Cerebellar nuclear complex (tissue), 1 donor: ENCODE measurements at places on chromosomes 6 and 20.
A peak's percentile ranks its signal among the peaks of the same experiment; 100 is the strongest.

DNA sequence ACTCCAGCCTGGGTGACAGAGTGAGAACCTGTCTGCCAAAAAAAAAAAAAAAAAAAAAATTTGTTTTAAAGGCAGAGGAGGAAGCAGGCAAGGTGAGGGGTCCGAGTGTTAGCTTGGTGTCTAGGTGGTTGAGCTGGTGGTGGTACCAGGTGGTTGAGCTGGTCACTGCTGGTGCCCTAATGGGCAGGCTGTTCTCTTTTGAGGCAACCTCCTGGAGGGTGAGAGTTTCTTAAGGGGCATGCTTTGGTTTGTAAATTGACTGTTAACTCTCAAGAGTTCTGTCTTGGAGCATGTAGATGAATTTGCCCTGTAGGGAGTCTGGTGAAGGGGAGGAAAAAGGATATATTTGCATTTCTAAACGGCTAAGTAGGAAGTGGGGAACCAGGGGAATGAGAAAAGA is 52.7 kb downstream of the BANF2 start:
- no peak for DNase-seq

DNA sequence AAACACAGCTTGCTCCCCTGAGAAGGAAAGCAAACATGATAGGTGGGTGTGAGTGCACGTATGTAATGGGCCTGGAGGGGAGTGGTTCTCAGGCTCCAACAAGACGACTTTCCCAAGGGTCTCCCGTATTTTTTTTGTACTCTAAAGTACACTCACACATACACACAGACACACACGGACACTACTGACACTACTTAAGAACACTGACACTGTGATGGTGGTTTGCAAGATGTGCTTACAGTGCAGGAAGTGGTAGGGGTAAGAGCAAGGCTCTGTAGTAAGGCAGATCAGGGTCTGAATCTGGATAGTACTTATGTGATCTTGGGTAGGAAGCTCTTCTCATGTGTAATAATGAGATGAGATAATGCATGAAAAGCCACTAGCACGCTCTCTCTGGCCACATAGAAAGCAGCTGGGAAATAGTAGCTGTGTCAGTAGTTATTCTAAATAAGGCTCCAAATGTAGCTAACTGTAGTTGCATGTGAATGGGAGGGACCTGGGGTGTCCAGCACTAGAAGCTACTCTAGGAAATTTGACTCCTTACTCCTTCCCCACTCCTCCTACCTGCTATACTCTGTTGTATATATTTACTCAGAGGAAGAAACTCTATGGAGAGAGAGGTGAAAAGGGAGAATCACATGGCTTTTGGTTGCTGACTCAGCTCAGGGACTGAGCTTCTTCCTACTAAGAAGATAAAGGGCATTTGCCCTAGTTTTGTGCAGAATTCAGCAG is 8.4 kb upstream of the ZBTB24 start:
- no peak for DNase-seq

DNA sequence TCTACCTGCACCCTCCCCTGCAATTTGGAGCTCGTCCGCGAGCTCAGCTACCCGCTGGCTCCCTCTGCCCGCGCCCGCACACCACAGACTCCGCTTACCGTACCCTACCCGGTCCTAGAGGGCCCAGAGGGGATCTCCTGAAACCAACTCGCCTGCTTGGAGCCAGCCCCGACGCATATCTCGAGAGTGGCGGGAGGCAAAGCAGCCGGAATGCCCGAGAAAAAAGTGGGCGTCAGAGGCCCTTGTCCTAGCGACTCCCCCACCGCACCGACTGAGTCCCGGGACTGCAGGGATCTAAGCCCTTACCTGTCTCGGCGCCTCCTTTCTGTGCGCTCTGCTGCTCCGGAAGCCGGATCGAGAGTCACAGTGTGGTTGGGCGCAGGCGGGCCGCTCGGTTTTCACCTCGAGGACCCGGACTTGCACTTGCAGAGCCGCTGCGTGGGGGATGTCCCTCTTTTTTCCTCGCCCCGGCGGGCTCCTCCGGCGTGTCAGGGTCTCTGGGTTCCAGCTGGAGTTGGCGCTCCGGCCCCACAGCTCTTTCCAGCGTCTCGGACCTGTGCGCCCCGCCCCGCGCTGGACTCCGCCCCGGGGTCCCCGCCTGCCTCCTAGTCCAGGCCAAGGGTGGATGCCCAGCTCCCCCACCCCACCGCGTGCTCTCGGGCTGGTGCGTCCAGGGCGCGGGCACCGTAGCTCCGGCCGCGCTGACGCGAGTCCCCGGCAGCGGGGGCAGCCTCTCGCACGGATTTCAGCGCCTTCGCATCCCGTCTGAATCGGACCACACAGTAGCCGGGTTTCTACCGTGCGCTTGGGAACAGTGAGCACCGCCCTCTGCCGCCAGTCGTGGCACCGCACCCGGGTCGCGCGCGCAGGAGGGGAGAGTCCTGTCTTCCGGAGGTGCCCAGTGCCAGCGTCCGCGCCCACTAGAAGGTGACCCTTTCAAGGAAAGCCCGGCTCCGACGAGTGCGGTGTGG is at the start of gene PROKR2:
PROKR2 (minus strand) TSS at position 767 of the 971 bp plus-strand sequence. CDS start 2,585 bp downstream, outside the sequence.
- no peak for DNase-seq

GRCh38 chr20:35992713-35993335 is 24.4 kb downstream of the CNBD2 start:
- no peak for DNase-seq

DNA sequence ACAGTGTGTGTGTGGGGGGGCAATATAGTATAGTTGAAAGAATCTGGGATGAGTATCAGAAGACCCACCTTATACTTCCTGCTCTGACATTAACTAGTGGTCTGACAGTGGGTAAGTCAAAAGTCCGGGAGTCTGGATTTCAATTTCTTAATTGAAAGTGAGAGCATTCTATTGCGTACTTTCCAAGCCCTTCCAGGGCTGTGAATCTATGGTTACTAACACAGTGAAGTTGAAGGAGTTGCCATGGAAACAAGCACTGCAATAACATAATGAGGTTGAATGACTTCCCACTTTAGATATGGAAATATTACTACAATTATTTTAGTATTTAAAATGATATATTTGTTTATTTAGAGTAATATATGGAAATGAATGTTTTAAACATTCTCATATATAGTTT is 80.2 kb downstream of the MLIP start:
- DNase-seq, result no peak

- no peak for DNase-seq
These were observed 15.7 kb upstream of the CGA start for GRCh38 chr6:87110636-87111035.

- DNase-seq, result no peak
These were observed 76.7 kb downstream of the RNF217 start for GRCh38 chr6:125038925-125039324.

GRCh38 chr20:52996658-52997057 is 24.5 kb downstream of the TSHZ2 start:
- no peak for DNase-seq

DNA sequence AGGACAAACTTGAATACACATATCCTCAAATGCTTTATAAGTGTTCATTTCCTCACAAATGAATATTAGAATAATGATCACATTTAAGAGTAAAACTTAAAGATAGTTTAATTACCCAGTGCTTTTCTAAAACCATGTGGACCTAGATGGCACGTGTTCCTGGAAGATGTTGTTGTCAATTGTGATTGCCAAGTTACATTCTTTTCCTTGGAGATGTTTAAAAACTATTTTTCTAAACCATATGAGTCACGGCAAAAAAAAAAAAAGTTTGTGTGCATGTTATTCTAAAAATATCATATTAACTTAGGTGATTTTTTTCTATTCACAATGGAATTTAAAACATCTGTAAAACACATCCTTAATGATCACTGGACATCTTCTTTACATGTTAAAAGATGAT is 51.1 kb downstream of the RCAN2 start:
- no peak for DNase-seq

DNA sequence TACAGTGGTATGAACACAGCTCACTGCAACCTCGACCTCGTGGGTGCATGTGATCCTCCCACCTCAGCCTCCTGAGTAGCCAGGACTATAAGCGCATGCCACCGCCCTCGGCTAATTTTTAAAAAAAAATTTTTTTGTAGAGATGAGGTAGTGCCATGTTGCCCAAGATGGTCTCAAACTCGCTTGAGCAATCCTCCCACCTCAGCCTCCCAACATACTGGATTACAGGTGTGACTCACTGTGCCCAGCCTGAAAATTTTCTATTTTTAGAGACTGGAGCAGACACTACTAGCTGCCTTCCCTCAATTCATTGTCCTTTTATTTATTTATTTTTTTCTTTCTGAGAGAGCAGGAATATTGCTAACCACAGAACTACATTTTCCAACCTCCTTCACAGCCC is 20.3 kb upstream of the GTF3C6 start:
- no peak for DNase-seq

- DNase-seq, result no peak
These were observed 127.4 kb downstream of the C6orf118 start for GRCh38 chr6:165181951-165182414.

- peak; percentile 88 for DNase-seq
These were observed 102.3 kb downstream of the DLL1 start for GRCh38 chr6:170188571-170189001.

DNA sequence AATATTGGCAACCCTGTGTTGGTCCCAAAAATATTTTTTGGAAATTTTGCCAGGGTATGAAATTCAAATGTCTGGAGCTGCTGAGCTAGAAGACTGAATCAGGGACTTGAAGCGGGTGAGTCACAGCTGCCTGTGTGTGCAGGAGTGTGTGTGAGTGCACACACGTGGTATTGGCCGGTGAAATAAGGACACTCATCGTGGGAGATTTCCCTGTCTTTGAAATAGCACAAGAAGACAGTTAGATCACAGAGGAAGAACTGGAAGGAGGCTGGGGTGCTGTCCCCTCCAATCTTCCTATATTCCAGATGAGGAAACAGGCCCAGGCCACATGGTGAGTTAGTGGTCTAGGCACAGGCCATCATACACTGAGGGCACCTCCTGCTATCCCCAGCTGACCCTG is 123.8 kb upstream of the MLN start:
- no peak for DNase-seq

DNA sequence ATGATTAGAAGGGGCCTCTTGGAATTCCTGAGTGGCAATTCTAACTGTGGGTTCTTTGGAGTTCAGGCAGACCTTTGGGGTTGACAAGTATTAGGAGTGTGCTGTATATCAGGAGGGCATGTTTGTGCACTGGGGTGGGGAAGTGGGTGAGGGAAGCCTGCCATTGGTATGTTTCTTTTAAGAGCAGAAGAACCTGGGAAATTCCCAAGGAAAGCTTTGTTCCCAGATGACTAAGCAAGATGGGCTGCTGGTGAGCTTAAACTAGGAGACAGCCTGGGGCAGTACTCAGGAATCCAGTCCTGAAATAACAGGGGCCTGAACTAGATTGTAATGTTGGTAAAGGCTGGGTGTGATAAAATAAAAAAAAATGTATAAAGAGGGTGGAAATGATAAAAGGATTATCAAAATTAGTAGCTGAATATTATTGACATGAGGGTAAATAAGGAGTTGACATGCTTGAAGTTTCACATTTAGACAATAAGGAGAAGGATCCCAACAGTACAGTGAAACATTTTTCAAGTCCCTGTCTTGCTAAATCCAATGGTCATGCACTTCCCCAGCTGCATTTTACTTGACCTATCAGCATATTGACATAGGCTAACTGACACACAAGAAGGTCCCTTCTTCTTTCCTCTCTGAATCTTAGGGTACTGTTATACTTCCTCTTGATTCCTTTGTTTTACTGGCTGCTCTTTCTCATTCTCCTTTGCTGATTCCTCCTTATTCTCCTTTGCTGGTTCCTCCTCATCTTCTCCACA is 18.4 kb upstream of the IFNGR1 start:
- DNase-seq, result no peak

- no peak for DNase-seq
These were observed 62.3 kb upstream of the TRAF3IP2 start for GRCh38 chr6:111667931-111668330.

GRCh38 chr6:141133836-141134235 is 998.9 kb upstream of the GJE1 start:
- no peak for DNase-seq

GRCh38 chr6:22247916-22248482 is 48.8 kb downstream of the PRL start:
- no peak for DNase-seq

- no peak for DNase-seq
These were observed 737.4 kb downstream of the KIF16B start for GRCh38 chr20:15835811-15836210.

DNA sequence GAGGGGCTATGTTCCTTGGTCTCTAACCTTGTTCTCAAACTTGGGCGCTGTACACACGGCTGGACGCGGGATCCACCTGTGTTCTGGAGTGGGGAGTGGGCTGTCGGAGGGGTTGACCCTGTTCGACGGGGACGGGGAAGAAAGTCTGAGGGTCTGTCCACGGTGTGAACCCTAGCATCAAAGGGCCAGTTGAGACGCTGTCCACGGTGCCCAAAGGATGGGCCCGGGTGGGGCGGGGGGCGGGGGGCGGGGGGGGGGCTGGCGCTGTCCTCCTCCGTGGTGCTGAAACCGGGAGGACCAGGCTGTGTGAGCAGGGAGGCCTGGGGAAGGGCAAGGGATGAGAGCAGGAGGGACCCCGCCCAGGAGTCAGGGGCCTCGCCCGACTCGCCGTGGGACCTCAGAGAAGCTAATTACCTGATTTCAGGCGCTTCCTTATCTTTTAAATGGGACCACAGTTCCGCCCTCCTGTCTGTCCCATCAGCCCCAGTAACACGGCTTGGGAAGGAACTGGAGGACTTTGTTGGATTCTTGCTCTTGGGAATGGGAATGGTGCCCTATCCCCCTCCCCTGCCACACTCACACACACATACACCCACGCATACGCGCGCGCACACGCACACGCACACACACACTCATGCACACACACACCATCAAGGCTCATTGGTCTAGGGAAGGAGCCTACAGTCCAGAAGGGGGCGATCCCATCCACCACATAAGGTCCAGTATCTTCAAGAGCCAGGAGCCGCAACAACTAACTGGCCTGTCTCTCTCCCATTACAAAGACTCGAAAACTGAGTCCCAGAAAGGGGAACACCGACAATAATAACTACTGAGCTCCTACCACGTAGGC is 1.0 kb upstream of the VSTM2L start:
- no peak for DNase-seq

DNA sequence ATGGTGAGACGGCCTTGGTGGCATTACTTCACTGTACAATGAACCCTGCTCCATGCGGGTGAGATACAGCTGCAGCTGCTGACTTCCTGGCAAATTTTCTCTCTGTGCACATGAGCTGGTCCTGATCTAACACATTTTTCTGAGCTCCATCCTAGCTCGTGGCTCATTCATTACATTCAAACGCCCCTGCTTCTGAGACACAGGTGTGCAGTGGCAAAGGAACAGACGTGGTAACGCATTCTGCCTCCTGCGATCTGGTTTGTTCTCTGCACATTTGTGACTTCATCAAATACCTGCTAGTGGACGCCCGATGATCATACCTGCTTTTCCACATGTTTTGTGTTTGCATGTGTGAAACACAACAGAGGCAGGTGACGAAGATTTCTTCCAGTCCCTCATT is 189.6 kb upstream of the PDE10A start:
- no peak for DNase-seq

- peak; percentile 14 for DNase-seq
These were observed 100.7 kb downstream of the FOXO3 start for GRCh38 chr6:108661430-108661829.

DNA sequence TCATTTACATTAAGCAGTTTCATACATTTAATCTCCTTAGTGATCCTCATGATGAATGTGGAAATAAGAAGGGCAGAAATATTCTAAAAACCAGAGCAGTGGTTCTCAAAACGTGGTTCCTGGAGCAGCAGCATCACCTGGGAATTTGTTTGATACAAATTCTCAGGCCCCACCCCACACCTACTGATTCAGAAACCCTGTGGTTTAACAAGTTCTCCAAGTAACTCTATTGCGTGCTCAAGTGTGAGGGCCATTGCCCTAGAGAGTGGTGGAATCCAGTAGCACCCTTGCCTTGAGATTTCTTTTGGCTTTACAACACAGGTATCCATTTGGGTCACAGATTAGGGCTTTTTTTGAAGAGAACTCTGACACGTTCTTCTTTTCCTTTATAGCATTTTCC is 354.6 kb upstream of the FLRT3 start:
- DNase-seq, result no peak
